Stimulated activated CD4-positive, alpha-beta T cell treated with anti-CD3 and anti-CD28 coated beads, Interleukin-2, amount 100 ng/mL, for 48 hours (primary cell): ENCODE measurements at places on chromosomes 2 and 18.
A peak's percentile ranks its signal among the peaks of the same experiment; 100 is the strongest.

GRCh38 chr18:25146512-25146910 is 205.5 kb downstream of the ZNF521 start:
- no peak for DNase-seq

GRCh38 chr2:39228413-39229209 is 15.2 kb downstream of the CDKL4 start:
- DNase-seq = no peak

DNA sequence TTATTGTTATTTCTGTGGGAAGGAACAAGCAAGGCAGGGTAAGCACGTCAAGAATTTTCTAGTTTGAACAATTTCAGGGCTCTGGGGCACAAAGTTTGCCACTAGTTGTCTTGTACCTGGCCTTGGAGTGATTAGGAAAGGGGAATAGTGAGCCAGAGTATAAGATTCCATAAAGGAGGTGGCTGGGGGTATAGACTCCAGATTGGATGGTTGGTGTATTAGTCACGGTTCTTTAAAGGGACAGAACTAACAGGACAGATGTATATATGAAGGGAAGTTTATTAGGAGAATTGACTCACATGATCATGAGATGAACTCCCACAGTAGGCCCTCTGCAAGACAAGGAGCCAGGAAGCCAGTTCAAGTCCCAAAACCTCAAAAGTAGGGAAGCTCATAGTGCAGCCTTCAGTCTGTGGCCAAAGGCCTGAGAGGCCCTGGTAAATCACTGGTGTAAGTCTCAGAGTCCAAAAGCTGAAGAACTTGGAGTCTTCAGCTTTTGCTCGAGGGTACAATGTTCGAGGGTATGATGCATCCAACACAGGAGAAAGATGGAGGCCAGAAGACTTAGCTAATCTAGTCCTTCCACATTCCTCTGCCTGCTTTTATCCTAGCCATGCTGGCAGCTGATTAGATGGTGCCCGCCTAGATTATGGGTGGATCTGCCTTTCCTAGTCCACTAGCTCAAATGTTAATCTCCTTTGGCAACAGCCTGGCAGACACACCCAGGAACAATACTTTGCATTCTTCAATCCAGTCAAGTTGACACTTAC is 31.5 kb upstream of the PTPRM start:
- no peak for DNase-seq

DNA sequence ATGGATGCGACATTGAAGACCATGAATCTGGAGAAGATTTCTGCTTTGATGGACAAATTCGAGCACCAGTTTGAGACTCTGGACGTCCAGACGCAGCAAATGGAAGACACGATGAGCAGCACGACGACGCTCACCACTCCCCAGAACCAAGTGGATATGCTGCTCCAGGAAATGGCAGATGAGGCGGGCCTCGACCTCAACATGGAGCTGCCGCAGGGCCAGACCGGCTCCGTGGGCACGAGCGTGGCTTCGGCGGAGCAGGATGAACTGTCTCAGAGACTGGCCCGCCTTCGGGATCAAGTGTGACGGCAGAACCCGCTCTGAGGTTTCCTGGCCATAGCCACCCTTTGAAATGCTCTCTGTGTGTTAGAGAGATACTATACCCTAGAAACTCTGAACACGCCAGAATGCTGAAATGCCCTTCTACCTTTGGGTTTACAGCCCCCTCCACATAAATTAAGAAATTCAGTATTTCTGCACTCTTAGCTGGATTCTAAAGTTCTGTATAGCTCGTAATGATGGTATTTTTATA is 659 bp downstream of the CHMP1B start:
- peak; percentile 26 for DNase-seq

- DNase-seq = no peak
Measured at GRCh38 chr2:46800218-46800617, 115.4 kb downstream of the MCFD2 start.

DNA sequence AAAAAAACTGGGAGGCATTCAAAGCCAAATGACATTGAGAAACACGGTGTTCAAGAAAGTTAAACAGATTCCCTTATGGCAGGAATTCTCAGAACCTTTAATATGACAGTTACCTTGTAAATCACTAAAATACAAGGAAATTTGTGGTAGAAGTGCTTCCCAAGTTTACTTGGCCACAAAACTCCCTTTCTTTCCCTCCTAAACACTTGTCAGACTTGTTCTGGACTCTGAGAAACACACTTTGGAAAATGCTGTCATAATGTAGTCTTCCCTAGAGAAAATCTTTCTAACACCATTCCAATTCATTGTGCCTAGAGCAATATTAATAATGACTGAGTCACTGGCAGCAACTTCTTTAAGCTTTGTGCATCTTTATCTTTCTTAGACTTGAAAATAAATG is 140.4 kb downstream of the ANKRD44 start:
- no peak for DNase-seq

- DNase-seq = no peak
Measured at GRCh38 chr2:100422320-100423055, 5.0 kb upstream of the CHST10 start.

DNA sequence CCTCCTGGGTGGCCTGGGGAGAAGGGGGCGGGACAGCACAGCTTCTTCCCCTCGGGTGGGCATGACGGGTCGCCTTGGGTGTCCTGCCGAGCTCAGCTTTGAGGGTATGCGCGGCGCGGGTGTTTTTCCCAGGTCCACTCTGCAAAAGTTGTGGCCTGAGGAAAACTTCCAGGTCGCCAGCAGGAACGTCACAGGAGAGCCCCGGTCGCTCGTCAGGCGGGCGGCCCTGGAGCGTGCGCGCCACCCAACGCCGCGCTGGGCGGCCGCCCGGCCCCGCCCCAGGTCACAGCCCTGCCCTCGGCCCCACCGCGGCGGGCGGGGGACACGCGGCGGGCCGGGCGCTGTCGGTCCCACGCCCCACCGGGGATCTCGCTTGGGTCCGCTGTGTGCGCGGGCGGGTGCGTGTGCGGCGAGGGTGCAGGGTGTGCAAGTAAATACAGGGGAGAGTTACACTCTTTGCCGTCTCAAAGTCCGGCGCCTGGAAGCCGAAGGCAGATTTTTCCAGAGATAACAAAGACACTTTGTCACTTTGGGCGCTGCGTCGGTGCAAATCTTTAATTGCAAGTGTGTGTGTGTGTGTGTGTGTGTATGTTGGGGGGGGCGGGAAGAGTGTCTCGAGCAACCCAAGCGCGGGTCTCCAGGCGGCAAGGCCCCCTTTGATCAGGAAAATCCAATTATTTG is 616 bp upstream of the SP5 start:
- DNase-seq = peak; percentile 10

- no peak for DNase-seq
Measured at GRCh38 chr2:65169760-65170136, 39.8 kb upstream of the RAB1A start.
